CD4-positive, alpha-beta T cell treated with Interleukin-17A for 4 hours (primary cell): ENCODE measurements at places on chromosomes 7 and 10.

DNA sequence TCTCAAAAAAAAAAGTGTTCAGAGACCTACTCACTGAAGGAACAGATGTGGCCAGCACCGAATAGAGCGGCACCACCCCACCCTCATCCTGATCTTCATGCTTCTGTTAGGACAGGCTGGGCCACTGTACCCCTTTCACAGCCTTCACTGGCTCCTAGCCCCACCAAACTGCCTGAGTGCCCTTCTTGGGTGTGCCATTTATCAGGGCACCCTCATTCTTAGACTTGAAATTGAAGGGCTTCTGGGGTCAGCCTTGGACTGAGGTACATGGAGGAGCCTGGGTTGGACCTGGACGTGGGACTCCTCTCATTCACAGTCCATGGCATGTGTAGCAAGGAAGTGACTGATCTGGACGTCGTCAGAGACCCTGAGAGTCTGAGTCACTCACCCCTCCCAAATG lies 190.3 kb downstream of the COBL start:
- no peak for DNase-seq

DNA sequence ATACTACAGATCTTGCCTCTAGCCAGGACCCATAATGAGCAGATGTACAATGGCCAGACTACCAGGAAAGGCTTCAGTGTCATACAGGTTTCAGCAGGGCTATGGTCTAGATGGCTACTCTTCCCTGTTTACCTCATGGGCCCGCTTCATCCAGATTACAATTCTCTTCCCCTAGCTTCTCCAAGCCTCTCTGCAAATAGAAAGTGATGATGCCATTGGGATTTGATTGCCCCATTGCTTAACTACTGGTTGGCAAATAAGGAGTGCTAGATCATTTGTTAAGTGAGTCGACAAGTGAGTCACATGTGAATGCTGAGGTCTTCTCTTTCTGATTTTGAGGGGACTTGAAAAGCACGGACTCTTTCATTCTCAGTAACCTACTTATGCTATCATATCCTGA lies 361.5 kb upstream of the LRRTM3 start:
- DNase-seq, result no peak

GRCh38 chr10:15365692-15366091 lies 5.4 kb downstream of the FAM171A1 start:
- DNase-seq, result no peak

GRCh38 chr7:91314591-91315323 lies 50.5 kb downstream of the FZD1 start:
- DNase-seq, result no peak

DNA sequence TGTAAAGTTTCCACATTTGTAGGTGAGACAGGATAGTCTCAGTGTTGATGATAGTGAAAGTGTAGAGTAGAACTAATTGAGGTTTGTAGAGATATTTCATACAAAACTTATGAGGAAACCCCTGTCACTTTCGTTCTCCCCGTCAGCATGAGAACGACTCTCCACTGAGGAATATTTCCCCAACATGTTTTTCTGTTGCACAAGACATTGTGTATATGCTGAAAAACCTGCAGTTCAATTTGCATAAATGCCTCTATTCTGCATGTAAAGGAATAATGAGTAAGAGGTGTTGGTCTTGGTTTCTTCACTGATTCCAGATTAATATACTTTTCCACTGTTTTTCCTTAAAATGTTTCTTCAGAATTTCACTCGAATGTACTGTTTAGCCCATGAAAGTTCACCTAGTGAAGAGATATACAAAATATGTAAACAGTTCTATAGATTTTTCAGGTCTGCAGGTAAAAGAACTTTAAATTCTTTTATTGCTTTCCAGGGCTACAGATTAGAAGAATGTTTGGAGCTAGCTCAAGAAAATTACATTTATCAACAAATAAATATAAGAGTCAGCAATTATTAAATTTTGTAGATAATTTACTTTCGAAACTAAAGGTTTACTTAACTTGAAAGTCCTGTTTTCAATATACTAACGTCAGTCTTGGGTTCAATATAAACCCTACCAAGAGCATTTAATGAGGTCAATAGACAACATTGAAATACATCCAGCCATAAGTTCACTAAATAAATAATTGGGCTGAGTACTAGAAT lies 37.2 kb downstream of the HEPACAM2 start:
- DNase-seq, result no peak

- no peak for DNase-seq
Observed at GRCh38 chr10:131921184-131921583, 20.4 kb downstream of the PPP2R2D start.

- peak; percentile 47 for DNase-seq
Observed at GRCh38 chr10:3068968-3069737, 1.8 kb downstream of the PFKP start.

DNA sequence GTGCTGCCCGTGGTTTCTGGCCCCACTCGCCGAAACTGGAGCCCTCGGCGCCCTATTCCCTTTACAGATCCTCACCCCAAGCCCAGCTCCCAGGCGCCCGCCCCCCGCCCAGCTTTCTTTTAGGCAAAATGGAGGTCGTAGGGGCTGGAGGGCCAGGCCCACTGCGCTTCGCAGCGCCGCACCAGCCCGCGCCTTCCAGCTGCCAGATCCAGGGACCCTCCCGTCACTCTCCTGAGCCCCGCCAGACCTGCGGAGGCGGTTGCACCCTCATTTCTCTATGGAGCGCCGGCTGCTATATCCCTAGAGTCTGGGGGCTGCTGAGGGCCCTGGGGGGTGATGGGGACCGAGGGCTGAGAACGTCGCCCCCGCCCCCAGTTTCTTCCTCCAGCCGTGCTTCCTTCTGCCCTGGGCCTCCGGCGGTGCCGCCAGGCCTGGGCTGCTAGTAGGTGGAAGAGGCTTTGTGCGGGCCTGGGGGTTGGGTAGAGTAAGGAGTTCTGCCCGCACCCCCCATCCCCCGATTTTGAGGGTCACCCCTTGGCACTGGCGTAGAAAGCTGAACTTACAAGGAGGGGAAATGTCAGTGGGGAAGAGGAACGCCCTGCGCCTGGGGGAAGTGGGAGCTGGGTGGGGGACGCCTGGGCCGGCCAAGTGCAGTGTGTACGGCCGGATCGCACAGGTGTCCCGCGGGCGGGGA lies 1.0 kb downstream of the GNB2 start:
- peak; percentile 42 for DNase-seq

- peak; percentile 78 for DNase-seq
Observed at GRCh38 chr10:35642035-35642792, at the start of gene FZD8. Gene FZD8 (minus strand): TSS chr10:35642296. CDS start chr10:35641429, 867 bp downstream.

DNA sequence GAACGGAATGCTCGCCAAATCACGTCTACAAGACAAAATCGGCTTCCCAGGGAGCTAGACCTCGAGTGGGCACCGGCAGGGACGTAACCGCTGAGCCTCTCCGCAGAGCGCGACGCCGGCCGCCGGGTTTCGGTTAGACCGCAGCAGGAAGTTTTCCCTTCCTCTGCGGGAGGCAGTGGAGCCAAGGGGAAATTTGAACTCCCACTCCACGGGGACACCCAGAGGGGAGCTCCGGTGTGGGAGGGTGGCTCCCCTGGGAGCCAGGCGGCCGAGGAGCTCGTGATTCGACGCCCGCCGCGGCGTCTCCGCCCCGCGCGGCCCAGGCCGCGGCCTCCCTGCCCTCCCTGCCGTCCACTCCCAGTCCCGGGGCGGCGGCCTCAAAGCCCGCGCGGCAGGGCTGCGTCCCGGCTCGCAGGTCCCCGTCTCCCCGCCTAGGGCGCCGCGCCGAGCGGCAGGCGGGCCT lies 426 bp downstream of the SYPL1 start:
- DNase-seq, result no peak

DNA sequence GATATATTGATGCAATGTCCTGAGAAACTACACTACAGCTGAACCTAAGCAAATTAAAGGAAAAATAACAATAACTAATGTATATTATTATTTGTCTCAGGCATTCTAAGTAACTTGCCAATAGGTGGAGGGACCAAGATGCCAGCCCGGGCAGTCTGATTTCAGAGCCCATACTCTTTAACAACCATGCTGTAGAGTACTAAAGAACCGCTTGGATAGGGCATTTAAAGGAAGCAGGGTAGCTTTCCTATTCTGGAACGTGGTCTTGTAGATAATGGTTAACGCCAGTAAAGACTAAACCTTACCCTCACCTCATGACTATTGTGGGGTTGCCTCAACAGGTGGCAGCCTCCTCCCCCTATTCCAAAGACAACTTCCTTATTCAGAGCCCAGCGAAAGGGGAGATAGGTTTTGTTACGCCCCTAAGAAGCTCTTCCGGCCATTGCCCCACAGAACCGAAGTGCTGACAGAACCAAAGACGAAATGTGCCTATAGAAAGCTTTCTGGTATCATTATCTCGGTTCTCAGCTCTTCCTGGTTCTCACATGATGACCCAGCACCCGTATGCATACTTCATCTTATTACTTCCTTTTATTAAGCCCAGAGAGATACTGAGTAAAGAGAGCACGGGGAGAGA lies 707 bp upstream of the C1GALT1 start:
- DNase-seq, result peak; percentile 66

DNA sequence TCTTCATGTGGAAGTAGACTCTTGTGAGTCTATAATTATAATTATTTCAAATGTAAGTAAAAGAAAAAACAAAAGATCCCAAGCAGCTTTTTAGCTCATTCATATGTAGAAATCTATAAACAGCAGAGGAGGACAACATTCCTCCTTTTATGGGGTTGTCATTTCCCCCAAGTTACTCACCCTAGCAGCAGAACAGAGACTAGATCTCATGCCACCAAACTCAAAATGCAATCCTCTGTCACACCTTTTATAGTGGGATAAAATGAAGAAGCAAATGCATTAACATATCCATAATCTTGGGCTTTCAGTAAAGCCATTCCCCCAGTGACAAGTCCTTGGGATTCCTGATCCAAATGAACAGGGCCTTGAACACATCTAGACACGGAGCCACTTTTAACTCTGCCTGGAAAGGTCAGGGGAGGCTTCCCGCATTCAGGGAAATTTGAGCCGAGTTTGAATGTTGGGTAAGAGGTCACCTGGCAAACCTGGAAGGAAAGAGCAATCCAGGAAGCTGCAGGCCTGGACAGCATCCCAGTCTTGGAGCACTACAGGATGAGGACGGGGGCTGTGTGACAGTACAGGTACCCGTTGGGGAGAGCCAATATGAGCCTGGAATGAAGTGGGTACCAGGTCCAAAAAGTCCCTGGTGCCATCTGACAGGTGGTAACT lies 76.4 kb downstream of the DOCK4 start:
- DNase-seq, result no peak

GRCh38 chr10:88120599-88121333 lies 257.3 kb downstream of the PTEN start:
- DNase-seq, result no peak

DNA sequence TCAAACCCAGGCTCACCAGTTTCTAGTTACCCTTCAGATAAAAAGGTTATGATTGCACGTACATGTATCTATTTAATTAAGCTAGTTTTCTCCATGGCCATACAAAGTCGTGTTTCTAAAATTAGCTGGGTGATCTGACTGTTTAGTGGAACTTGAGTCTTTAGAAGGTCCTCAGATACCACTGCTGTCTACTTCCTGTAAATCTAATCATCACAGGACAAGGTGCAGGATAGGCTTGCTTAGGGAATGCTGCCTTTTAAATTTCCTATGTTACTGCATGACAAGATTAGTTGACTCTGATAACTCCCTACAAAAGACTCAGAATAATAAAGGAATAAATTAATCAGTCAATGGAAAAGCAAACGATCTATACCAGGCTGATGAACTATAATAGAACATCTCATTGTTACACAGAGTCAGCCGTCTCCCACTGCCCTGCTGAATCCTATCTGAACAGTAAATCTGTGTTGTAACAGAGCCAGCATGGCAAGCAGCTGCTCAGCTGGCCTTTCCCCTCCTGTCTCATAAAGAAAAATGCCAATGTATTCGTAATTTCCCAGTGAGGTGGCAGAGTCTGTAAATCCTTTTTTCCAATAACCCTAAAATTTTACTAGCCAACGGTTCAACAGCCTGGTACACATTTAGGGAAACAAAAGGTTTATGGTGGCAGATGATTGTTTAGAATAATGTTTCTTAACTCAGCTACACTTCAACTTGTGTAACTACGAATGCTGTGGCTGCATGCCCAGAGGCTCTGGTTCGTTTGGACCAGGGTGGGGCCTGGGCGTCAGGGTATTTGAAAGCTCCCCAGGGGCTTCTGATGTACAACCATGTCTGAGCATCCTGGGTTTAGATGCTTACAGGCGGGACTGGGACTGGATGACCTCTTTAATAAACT lies 318.0 kb downstream of the PAXIP1 start:
- DNase-seq, result no peak

DNA sequence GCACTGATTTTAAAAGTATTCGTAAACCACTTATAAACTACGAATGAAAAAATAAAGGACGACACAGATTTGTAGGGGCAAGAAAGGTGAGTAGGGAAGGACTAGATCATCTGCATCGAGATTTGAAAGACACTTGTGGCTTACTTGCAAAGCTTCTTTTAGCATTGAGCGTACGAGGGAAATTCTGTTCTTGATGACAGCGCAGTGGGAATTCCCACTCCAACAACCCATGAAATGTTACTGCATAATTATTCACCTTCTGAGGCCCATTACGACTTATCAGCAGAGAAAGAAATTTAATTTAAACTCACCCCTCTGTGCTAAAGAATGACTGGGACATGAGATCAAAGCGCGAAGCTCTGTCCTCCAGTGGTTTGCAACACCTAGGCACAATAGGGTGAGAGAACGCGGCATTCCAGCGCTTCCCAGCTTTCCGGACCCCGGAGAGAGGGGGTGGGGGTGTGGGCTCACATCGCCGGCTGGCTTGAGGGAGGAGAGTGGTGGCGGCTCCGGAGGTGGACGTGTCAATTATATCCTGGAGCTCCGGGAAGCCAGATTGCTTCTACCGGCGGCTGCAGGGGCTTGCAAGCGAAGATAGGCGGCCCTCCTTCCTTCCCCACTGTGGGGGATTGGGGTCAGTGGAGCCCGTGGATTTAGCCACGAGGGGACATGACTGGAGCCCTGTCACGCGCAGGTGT lies 10.3 kb downstream of the SP8 start:
- DNase-seq, result no peak

GRCh38 chr10:91046869-91047268 lies 126.0 kb upstream of the ANKRD1 start:
- DNase-seq, result no peak

DNA sequence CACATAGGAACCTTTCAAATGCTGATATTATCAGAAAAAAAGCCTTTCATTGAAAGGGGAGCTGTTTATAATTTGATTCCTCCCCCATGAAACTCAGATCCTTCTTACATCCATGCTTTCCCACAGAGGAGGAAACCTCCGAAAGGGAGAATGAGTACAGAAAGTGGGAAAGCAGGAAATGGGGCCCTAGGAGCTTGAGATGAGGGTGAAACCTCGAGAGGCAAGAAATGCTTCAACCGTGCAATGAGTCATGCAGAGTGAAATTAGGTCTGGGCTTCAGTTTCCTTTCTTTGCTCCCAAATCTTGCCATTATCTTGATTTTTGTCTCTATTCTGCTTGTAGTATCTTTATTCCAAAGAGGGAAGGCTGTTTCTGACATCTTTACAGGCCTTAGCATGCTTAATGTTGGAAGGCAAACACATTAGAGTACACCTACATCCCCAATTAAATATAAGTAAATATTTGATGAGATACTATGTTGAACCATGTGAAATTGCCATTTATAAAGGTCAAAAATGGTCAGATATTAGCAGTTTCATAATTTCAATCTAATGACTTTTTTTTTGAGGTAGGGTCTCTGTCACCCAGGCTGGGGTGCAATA lies 79.1 kb downstream of the NAMPT start:
- no peak for DNase-seq

GRCh38 chr7:95318501-95319100 lies 5.7 kb downstream of the PON1 start:
- no peak for DNase-seq

GRCh38 chr10:126208726-126209302 lies 179.5 kb downstream of the ADAM12 start:
- no peak for DNase-seq

GRCh38 chr10:62073429-62073828 lies 171.9 kb downstream of the ARID5B start:
- DNase-seq, result no peak

- no peak for DNase-seq
Observed at GRCh38 chr7:22728401-22729029, 1.5 kb downstream of the IL6 start.
